NCI-H774 (cell line): ENCODE measurements at places on chromosomes 13 and 19.
A peak's percentile ranks its signal among the peaks of the same experiment; 100 is the strongest.

DNA sequence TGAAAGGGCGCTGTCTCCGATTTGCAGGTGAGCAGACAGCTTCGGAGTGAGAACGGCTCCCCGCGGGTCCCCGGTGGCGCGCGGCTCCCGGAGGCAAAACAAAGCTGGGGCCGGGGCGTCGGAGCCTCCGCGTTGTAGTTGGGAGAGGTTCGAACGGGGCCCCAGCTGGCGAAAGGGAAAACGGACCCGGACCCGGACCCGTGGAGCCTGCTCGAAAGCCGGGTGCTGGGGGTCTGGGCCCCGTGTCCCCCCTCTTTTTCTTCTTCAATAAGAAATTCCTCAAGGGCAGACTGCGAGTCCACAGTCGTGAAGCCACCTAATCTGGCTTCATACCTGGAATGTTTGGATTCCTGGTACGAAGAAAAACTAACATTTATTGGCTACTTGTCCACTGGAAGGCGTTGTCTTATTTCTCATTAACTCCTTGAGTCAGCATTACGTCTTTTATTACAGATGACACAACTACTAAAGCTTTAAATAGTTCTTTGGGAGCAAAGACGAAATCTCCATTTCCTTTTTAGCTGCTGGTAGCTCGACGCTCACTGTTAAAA lies 632 bp upstream of the MTIF3 start:
- no peak for DNase-seq

DNA sequence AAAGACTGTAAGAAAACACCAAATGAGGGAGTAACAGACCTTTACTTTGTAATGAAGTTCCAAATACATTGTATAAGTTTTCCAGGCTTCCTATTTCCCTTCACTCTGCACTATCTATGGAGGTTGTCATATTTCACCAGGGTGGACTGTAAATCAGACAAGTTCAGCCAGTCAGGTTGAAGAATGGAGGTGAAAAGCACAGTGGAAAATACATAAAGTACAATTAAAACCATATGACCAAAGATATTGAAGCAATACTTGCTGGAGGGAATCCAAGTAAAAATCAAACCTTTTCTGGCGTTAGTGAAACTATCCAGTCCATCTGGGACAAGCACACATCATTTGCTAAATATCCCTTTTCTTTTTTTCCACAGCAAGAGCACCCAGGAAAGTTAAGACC lies 3.2 kb downstream of the LHFPL6 start:
- no peak for DNase-seq

- DNase-seq, result no peak
Measured at GRCh38 chr13:35554972-35555623, 78.6 kb upstream of the MAB21L1 start.

- no peak for DNase-seq
Measured at GRCh38 chr13:70894258-70894657, 786.0 kb upstream of the KLHL1 start.

DNA sequence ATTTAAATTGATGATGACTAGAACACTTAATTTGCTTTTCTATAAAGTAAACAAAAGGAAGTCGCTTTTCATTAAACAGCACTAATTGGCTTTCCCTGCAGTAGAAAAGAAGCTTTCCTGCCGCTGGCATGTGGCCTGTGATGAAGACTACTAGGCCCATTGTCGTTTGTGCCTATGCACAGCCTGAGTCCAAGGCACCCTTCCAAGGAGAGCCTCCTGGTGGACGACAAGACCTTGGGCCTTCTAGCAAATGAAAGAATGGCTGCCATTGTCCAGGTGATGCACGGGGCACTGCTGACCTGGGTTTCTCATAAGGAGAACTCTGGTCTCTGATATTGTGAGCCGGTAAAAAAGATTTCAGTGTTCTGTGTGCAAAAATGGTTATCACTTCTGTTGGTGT lies 233.0 kb downstream of the COL4A1 start:
- no peak for DNase-seq

- no peak for DNase-seq
Measured at GRCh38 chr13:94177041-94177440, 302.4 kb downstream of the DCT start.

DNA sequence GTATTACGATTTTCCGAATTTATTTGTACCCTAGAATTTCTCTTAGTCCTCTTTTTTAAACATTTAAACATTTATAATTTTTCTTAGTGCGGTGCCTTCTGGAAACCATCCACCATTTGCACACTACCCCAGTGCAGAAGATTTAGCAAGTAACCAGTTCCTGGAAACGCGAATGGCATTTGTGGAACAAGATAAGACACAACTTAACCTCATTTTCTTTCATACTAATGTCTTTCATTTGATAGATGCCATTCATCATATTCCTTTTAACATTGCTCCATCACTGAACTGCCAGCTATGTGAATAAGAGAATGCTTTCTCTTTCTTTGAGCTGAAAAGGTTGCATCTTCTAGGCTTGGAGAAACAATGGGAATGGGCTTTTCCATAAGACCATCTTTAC lies 6.8 kb downstream of the FRY start:
- DNase-seq, result no peak

GRCh38 chr13:96141032-96141431 lies 51.1 kb downstream of the HS6ST3 start:
- DNase-seq, result no peak

DNA sequence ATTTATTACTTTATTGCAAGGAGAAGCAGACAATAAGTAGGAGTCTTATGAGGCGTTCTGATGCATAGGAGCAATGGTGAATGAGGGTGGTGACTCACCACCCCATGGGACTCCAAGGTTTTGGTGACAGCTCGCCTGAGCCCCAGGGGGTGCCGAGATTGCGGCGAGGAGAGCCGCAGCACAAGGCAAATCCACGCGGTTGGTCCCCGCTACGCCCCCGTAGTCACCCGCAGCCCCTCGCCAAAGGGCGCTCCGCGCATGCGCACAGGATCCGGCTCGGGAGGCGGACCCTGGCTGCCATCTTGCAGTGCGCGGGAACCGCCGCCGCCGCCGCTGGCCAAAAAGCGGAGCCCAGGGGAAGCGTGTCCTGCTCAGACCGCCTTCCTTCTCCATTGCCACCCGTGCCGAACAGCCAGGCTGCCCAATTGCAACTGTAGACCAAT lies at the start of gene NAA16:
TSS of gene NAA16 (plus strand) at position 305 of the 443 bp plus-strand sequence. CDS start 262 bp downstream, outside the sequence.
- peak; percentile 62 for DNase-seq

GRCh38 chr19:11570039-11570462 lies 7.4 kb downstream of the ACP5 start:
- DNase-seq, result no peak

GRCh38 chr19:57434386-57435061 lies 601 bp upstream of the ZNF749 start:
- DNase-seq, result no peak
